ENCODE measurements at places on chromosomes 6 and 20.
A peak's percentile ranks its signal among the peaks of the same experiment; 100 is the strongest.

GRCh38 chr6:43922426-43923375 lies 152.7 kb downstream of the VEGFA start:
- DNase-seq, result no peak

DNA sequence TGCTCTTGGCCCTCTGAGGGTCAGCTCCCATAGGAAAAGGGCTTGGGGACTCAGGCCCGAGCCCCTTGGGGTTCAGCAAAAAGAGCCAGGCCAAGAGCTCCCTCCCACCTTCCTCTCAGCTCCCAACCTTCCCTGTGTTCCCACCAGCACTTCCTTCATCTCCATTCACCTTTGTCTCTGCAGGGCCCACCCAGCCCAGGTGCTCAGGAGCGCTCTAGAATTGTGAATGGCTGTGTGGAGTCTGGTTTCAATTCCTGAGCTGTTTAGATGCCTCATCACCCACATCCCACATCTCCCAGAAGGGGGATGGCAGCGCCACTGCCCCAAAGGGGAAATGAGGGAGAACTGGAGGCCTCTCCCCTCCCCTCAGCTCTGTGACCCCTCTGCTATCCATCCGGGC lies 7.7 kb downstream of the GRM4 start:
- DNase-seq, result no peak

- no peak for DNase-seq
These were observed at the start of gene WFDC10B for GRCh38 chr20:45704969-45705637. Gene WFDC10B, minus strand, starts transcription at chr20:45705019. Its CDS starts 19,027 bp downstream, at chr20:45685992.

DNA sequence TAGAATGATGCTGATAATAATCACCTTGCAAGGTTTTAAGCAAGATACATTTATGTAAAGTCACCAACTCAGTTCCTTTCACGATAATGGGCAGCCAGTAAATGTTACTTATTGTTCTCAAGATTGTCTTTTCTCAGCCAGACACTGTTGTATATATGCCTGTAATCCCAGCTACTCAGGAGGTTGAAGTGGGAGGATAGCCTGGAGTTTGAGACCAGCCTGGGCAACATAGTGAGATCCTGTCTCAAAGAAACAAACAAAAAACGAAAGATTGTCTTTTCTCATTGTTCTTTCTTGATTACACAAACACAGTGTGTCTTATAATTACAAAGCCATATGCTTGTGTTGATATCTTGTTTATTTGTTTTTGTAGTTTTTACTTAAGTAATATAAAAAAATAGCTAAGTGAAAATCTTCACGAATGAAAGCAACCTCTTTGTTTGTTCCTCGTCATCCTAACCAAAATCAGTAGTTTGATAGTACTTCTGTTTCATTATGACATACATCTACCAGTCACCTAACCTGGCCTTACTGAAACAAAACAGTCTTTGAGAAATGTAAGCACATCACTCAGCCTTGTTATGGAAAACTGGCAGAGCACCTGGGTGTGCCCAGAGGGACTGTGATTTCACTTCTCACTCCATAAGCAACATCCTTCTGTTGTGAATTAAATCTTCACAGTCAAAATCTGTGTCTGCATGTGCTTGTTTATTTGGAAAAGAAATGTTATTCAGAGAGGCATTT lies 436.2 kb upstream of the SOX4 start:
- DNase-seq, result no peak

DNA sequence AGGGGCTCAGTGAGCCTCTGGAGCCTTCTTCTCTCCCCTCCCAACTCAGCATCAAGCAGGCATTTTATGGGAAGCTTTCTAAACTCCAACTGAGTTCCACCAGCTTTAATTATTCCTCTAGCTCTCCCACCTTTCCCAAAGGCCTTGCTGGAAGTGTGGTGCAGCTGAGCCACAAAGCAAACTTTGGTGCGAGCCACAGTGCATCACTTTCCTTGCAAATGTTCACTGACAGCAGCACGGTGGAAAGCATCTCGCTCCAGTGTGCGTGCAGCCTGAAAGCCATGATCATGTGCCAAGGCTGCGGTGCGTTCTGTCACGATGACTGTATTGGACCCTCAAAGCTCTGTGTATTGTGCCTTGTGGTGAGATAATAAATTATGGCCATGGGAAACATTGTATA lies 78.8 kb downstream of the ASXL1 start:
- DNase-seq, result no peak

DNA sequence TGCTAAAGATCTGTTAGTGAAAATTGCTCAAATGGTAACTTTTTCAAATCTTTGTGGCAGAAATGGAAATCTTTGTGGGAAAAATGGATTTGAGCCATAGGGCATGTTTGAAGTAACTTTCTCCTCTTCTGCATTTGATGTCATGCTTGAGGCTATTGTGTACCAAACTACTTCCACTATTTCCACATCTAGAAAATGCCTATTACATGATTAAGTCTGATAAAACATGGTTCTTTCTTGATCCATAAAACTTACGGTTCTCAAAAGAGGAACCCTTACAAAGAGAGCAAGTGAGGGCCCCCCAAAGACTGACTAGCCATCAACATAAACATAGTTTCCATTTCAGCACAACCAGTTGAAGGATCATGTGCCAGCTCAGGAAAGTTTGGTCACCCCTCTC lies 150.6 kb downstream of the NFATC2 start:
- DNase-seq, result no peak

- no peak for DNase-seq
These were observed 147.2 kb downstream of the VEGFA start for GRCh38 chr6:43916924-43917877.

DNA sequence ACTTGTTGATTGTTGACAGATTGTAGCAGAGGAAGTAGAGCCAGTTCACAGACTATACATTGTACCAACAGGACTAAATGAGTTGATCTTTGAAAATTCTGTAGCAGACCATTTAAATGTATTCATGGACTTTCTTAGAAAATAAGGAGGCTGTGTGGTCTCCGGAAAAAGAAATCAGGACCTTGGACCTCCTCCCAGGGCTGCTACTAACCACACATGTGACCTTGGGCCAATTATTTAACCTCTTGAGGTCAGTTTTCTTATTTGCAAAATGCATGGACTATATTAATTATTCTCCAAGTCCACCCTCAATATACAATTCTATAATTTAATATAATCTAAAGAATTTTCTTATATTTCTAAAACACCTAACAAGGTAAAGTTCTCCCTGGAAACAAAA lies 492.0 kb upstream of the JAG1 start:
- DNase-seq, result no peak

GRCh38 chr6:106381223-106381622 lies 20.7 kb downstream of the CRYBG1 start:
- no peak for DNase-seq

DNA sequence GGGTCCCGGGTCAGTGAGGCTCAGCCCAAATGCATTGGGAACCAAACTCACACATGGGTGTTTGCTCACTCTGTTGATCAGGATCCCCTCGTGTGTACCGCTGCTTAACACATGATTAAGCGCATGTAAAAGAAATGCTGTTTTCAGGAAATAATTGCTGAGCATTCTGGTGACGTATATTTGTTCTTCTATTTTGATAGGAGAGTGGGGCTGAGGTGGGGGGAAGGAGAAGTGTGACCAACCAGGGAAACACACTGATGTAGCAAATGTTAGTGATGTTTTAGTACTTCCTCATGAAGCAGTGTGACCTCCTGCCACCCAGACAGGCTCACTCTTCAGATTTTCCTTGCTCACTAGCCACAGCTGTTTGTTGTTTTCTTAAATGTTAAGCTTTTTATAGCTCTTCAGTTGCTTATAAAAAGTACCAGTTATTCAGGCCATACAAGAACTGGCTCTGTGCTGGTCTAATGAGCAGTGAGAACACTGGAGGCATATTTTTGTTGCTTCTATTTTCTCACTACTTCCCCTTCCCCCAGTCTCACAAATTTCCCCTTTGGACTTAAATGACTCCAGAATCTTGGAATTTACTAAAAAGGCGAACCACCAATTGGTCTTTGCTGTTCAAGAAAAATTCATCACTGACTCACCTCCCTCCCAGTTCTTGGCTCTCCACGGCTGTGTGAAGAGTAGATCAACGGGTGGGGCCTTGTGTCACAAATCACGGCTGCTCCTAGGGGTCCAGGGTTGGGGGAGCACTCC lies 79.2 kb upstream of the BACH2 start:
- peak; percentile 64 for DNase-seq

DNA sequence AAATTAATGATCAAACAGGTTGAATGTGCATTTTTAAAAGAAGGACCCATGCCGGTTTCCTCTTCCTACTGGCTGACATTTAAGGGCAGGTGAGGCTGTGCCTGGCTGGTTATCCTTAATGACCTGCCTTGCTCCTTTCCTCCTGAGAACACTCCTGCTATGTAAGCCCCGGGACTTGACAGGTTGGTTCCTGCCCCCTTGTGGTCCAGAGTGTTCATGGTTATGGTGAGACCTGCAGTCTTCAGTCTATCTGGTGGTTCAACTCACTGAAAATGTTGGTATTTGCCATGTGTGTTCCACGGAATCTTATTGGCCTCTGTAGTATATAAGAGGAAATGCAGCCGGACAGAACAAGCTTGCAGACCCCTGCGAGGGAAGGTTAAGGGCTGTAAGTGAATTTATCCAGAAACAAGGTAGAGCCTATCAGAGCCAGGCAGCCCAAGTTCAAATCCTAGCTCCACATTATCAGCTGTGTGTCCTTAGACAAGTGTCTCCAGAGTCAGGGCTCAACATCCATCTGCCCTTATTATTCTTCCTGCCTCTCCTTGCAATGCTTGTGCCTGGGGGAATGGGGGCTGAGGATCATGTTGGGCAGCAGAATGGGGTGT lies 5.2 kb upstream of the BPIFA3 start:
- peak; percentile 84 for DNase-seq

DNA sequence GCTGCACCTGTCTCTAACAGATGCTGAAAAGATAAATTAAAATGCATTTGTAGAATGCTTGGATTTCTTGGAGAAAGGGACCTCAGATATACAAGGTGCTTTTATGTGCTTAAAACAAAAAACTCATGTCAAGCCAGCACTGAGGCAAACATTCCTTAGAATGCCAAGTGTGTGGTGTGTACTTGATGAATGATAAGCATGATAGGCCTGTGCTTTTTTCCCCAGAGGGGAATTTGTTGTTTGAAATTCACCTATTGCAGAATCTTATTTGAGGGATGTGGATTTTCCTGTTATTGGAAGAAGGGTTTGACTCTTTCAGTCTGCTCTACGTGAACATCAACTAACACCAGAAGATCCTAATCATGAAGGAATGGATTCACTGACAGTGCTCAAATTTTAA lies 28.8 kb downstream of the TTI1 start:
- DNase-seq, result no peak

- DNase-seq, result no peak
These were observed 53.9 kb upstream of the LAMP5 start for GRCh38 chr20:9460518-9460917.

DNA sequence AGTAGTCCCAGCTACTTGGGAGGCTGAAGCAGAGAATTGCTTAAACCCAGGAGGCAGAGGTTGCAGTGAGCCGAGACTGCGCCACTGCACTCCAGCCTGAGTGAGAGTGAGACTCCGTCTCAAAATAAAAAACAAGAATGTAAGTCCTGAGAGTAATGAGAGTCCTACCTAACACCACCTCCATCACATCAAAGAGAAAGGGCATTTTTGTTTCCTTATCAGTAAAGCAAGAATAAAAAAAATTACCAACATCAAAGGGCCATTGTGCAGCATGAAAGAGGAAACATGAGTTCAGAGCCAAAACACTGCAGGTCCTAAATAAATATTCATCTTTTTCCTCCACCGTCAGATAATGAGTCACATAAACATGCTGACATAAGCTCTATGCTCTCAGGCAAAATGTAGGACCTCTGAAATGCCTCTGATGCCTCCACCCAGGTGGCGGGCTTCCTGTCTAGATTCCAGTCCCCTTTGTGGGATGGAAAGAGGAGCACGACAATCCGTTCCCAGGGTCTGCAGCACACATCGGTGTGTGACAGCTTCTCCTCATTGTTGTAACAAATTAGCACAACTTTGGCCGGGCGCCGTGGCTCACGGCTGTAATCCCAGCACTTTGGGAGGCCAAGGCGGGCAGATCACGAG lies 7.2 kb downstream of the ATP9A start:
- DNase-seq, result no peak

GRCh38 chr6:87904011-87904410 lies 143.6 kb upstream of the SPACA1 start:
- no peak for DNase-seq

DNA sequence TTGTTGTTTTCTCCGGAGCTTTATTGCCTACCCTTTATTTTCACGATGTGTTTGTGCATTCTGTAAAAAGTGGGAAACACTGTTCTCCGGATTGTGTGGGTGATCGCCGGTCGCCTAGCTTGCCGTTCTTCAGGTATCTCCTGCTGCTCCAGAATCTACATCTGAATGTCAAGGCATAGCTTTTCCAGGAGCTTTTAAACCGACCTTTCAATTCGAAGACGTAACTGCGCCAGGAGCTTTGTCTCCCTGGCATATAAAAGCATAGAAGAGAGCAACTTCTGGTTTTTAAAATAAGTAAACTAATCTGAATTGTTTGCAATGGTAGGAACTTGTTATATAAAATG lies 96.0 kb downstream of the HFE start:
- DNase-seq, result no peak

DNA sequence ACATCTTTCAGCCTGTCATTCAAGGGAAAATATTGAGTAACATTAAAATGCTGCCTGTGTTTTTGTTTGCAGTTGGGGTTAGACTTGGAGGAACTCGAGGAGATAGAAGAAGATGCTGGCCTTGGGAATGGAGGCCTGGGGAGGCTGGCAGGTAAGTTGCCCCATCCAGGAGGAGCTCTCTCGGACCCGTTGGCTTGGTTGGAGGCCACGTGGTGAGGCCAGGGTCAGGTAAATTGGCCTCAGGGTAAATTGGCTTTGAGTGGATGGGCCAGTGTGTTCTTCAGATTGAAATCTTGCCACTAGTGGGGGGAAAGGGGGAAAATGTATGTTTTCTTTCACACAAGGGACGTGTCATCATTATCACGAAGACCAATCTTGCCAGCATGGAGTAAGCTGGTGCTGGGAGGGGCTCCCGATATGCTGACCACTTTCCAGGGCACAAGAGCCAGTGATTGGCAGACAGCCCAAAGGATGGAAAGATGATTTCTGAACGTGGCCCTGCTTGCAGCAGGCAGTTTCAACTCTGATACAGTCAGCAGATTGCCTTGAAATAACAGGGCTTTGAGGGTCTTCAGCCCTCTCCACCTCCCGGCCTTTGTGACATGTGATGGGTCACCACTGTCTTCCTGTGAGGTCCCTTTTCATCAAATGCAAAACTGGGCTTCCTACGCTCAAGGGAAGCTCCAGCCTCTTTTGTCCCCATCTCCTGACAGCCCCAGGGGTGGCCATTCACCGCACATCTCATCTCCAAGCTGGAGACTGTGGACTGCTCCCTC lies 21.4 kb downstream of the PYGB start:
- DNase-seq, result peak; percentile 25

GRCh38 chr6:110618591-110619267 lies 142.3 kb upstream of the SLC22A16 start:
- peak; percentile 63 for DNase-seq

GRCh38 chr6:128437685-128438084 lies 82.7 kb downstream of the PTPRK start:
- DNase-seq, result no peak
